C1 segment of cervical spinal cord (tissue), 14 donors: ENCODE measurements at places on chromosomes 3 and 15.

DNA sequence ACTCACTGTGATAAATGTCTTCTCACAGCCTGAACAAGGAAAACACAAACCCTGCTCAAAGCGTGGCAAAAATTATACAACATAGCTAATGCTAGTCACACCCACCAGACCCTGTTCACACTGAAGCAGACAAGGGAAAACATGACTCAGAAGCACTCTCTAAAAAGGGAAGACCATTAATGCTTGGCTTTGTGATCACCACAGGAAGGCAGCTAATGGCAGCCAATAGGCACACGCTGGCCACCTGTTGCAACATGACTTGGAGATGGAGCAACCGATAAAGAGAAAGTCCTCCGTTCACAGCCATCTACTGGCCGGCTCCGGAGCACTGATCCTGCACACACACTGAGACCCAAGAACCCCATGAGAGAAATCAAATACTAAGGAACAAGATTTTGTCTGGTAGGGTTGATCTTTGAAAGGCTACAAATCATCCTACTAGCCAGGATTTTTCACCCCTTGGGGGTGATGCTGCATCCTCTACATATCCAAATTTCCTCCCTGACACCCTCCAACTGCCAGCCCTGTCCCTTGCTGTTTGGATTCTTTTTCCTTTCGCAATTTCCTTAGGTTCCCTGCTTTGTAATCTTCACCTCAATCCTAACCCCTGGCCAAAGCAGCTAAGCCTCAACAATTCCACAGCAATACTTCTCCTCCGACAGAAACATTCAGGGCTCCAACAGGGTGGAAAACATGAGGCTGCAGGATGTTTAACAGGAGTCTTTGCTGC is 3.2 kb downstream of the ZXDC start:
- DNase-seq: no peak

GRCh38 chr3:45946307-45946706 is 3.0 kb downstream of the CXCR6 start:
- no peak for DNase-seq

- DNase-seq: no peak
These were observed 21.4 kb downstream of the NEK11 start for GRCh38 chr3:131048030-131048429.

GRCh38 chr15:88635318-88635717 is 3.5 kb upstream of the ISG20 start:
- no peak for DNase-seq

DNA sequence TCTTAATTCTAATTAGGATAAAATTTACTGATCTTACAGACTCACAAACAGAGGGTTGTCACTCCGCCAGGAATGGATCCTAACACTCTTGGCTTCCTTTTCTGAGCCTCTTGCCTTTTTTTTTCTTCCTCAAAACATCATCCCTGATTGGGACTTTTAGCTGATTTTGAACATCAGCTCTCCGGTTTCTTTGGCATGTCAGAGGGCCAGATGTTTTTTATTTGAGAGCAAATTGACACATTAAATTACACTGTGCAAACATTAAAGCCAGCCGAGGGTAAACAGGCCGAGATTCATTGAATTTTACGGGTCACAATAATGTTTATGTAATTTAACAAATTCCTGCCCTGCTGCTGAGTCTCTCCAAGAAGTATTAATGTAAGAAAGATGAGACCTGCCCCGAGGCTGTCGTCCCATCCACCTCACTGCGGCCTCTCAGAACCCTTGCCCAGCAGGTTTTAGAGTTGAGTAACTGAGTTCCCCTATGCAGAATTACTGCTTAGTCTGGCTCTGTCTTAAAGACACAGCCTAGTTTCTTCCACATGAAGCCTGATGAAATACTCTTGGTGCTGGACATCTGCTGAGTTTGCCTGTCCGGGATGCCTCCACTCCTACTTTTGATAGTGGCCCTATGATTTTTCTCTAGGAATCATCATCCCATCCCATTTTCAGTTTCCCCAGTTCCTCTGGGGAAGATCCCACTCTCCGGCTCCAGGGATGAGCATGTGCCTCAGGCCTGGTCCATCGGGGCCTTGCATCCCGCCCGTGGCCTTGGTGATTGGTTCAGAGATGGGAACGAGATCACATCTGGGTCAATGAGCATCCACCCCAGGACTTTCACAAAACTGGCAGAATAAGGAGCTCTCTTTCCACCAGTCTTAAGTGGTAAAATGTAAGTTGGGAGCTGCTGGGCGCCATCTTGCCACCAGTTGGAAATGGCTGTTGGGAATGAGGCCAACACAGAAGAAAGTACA is 226.6 kb upstream of the TLE3 start:
- DNase-seq: no peak

DNA sequence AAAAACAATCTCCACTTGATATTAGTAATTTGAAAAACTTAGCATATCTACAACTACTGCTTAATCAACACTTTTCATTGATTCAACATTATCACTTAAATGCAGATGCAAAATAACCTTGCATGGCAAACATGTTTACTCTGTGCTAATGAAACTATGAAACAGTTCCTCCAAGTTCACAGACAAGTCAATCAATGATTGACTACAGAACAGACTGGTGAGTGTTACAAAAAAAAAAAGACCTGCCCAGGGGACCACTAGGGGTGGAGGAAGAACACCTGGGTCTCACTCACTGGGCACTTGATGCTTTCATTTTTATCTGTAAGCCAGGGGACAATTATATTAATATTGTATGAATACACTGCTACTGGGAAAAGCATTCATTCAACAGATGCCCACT is 4.3 kb upstream of the NR2C2 start:
- no peak for DNase-seq
